ENCODE measurements at places on chromosomes 4 and X.
A peak's percentile ranks its signal among the peaks of the same experiment; 100 is the strongest.

DNA sequence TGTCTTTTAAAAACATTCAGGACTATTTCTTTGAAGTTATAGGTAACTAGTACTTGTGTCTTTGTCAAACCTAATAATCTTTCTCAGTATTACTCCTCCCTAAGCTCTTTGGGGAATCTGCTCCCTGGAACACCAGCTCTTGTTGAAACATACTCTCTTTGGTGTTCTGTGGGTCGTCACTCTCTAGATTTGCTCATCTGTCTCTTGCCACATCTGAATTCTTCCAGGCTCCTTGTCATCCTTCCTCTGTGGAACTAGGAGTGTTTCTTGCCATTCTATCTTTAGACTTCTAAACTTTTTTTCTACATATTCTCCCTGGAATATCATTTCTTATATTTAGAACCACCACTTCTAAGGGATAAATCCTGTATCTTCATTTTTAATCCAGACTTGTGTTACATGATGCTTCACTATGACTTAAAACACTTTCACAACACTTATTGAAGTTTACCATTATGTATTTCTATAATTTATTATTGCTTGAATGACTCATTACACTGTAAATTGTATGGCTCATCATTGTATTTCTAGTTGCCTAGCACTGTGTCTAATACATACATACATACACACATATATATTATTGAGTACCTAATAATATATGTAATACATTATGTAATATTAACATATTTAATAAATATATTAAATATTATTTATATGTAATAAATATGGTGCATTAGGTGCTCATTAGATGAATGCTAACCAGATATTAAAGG lies 186.1 kb downstream of the TMA16 start:
- DNase-seq, result no peak

DNA sequence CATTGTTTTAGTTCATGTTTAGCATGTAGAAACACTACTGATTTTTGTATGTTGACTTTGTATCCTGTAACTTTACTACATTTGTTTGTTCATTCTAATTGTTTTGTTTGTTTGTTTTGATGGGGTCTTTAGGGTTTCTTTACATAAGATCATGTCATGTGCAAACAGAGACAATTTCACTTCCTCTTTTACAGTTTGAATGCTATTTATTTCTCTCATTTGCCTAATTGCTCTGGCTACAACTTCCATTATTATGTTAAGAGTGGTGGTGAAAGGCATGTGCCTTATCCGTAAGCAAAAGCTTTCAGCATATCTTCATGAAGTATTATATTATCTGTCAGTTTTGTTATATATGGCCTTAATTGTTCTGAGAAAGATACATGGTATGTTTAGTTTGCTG lies 571.1 kb downstream of the PCDH7 start:
- DNase-seq, result no peak

GRCh38 chr4:80185787-80186548 lies 11.3 kb upstream of the PRDM8 start:
- DNase-seq, result no peak

DNA sequence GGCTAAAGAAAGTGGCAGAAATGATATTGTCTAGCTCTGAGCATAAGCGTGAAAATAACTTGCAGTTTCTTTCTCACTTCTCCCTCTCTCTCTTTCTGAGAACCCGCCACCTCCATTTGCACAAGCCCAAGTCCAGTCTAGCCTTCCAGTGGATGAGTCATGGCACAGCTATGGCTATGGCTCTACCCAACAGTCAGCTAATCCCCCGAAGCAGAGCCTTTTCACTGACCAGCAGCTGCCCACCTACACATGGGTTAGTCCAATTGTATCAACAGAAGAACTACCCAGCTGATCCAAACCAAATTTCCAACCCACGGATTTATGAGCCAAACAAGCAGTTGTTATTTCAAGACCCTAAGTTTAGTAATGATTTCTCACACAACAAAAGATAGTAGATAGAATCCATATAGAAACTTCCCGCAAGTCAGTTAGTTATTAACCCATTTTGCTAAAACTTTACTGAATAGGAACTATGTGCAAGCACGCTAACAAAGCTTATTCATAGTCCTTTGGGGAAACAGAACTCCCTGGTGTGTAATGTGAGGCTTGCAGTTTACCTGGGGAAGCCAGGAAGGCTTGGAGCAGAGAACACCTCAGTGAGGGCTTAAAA lies 282.3 kb downstream of the INPP4B start:
- DNase-seq, result no peak

DNA sequence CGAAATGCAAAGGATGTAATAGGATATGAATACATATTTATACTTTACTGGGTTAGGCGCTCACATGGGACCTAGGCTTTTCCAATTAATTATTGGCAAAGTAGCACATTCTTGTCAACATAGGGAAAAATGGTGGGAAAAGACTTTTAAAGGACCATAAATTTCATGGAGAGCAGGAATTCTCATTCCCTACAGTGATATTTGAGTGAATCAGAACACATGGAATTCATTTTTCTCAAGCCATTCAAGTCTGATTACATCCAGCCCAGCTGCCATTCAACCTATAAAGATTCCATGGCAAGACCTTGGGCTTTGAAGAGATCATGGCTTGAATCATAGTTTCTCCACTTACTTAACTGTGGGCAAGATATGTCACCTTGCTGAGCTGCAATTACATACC lies 150.4 kb downstream of the SOWAHB start:
- DNase-seq, result no peak

DNA sequence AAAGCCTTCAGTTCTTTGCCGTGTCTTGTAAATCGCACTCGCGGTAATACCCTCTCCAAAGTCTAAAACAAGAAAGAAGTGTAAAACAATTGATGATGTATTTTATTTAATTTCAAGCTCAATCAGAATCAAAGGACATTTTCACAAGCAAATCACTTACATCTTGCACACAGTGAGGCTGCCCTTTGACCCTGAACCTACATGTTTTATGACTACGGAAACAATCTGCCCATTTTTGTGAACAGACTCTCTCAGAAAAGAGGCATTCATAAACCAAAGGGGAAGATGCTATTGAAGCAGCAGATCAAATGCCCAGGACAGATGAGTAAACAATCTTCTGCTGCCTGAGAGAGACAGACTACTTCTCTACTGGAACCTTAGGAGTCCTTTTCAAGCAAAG lies 76.0 kb upstream of the DDX60 start:
- no peak for DNase-seq

DNA sequence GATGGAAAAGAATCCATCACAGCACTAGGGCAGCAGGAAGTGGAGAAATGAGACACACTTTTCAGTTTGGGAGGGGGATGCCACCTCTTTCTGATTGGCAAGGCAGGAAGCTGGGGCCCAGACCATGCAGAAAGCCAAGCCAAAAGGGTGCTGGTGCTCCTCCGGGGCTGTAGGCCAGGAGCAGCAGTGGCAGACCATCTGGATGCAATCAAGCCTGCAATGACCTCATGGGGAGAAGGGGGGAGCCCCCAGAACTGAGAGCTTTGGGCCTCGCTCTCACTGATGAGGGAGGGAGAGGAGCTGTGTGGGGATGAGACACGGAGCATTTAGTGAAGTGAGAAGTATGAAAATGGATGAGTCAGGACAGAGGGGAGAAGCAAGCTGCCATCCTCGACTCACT lies 141.3 kb upstream of the NALF2 start:
- no peak for DNase-seq

- no peak for DNase-seq
Observed at GRCh38 chrX:24828147-24828546, 134.4 kb downstream of the POLA1 start.

DNA sequence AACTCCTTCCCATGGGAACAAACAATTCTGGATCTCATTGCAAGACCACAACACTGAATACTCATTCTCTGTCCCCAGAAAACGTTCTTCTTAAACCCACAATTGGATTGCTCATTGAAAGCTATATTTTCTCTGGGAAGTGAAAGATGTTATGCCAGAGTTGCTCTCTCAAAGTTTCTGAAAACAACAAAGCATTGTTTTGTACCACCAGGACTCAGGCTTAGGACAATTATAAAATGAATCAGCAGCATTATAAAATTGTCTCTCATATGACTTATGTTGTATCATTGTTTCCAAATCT lies 26.5 kb downstream of the TFDP3 start:
- no peak for DNase-seq

- no peak for DNase-seq
Observed at GRCh38 chrX:101230636-101231035, 11.1 kb downstream of the DRP2 start.

DNA sequence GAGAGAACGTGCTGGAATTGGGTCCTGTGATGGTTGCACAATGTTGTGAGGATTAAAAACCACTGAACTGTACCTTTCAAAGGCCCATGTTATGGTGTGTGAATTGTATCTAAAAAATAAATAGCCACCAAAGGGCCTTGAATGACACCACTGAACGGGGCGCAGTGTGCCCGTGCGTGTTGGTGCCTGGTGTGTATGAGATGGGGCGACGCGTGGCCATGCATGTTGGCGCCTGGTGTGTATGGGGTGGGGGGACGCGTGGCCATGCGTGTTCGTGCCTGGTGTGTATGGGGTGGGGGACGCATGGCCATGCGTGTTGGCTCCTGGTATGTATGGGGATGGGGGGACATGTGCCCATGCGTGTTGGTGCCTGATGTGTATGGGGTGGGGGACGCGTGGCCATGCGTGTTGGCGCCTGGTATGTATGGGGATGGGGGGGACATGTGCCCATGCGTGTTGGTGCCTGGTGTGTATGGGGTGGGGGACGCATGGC lies 66.6 kb upstream of the HELT start:
- no peak for DNase-seq

- no peak for DNase-seq
Observed at GRCh38 chrX:100083211-100083610, 326.9 kb downstream of the PCDH19 start.

- no peak for DNase-seq
Observed at GRCh38 chrX:83511208-83511607, 3.1 kb downstream of the POU3F4 start.

- DNase-seq, result no peak
Observed at GRCh38 chr4:8303485-8304281, 34.1 kb downstream of the HTRA3 start.

DNA sequence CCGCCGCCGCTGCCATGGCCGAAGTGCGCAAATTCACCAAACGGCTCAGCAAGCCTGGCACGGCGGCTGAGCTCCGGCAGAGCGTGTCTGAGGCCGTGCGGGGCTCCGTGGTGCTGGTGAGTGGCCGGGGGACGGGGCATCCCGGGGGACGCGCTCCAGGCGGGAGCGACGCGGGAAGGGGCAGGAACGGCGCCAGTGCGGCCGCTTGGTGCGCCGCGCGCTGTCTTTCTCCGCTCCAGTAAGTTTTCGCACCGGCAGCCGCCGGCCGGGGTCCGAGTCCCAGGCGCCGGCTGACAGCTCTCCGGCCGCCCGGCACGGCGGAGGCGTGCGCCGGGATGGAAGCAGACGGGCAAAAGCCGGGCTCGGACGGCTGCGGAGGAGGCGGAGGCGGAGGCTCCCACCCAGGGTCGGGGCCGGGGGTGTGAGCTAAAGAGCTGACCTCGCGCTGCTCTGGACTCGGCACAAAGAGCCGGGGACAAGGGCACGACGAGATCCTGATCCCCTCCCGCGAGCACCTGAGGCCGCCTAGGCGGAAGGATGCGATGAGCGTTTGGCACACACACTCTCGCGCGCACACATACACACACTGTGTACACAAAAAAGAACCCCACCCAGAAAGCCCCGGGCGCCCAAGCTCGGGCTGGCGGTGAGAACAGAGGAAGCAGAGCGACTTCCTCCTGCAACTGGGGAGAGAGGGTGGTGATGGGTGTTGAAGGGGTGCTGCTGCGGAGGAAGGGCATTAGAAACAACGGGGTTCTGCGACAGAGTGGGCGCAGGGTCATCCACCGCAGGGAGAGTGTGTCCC lies 545 bp downstream of the DOCK11 start:
- DNase-seq, result peak; percentile 89

DNA sequence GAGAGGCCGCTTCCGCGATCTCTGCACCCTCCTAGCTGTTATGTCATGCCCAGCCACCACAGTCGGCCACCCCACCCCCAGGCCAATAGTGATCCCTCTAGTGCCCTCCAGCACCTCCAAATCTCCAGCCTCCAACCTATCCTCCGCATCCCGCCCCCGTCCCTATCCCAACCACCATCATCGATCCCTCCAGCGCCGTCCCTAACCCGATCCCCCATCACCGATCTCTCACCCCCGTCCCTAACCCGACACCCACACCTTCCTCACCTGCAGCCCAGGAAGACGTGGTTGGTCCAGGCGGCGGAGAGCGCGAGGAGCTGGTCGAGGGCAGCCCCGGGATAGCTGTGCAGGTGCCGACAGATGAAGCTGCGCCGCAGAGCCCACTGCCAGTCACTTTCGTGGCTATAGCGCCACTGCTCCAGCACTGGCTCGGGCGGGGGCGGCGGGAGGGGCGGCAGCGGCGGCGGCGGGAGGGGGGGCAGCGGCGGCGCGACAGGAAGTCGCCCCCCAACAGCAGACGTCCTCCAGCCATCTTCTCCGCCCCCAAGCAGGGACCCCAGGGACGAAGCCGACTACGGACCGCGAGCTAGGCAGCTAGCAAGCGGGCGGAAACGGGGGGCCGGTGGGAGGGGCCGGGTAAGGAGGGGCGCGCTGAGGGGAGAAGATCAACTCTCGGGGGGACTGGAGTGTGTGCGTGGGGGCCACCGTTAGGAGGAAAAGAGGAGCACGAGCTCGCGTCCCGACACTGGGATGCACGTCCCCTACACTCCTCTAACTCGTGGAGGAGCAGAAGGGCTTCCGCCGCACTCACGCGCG lies 552 bp downstream of the NKRF start:
- peak; percentile 57 for DNase-seq

DNA sequence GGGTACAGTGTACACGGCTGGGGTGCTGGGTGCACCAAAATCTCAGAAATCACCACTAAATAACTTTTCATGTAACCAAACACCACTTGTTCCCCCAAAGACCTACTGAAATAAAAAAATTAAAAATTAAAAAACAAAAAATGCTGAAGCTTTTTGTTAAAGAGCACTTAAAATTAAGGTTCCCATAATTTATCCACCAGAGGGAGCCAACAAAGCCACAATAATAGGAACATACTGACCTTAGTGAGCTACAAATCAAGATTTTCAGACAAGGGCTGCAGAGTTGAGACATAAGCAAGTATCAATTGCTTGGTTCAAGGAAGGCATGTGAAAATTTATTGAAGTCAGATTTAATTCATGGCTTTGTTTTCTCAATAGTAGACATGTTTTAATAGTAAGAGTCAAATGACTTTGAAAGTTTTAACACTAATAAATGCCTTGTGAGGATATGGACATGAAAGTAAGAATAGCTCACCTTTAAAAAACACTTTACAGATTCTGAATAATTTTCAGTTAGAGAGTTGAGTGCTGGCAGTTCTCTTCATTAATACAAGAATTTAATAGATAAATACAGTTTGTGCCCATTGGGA lies 43.0 kb upstream of the SCOC start:
- DNase-seq, result no peak

- DNase-seq, result no peak
Observed at GRCh38 chrX:149993989-149994388, 55.7 kb upstream of the EOLA2 start.

DNA sequence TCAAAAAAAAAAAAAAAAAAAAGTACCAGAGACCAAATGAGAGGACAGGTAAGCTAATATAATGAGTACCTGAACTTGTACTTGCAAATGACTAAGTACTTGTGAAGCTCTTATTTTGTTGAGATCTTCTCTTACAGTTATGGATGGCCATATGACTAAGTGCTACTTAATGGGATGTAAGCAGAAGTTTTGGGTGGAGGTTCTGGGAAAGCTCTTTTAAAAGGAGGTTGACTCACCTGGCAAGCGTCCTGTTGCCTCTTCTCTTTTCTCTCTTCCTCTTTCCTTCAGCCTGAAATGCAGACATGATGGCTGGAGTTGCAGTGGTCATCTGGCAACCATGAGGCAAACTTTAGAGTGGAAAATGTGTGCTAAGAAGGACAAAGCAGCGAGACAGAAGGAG lies 36.9 kb upstream of the MED14 start:
- no peak for DNase-seq

GRCh38 chr4:126697748-126698147 lies 935.0 kb upstream of the INTU start:
- no peak for DNase-seq
